ENCODE measurements at places on chromosomes 7 and 10. TPM values are rescaled to one million over a fixed set of nuclear protein-coding genes. Genes with fewer than 3 reads are reported as not detected.

Gene PLCE1
- 0.55 TPM for total RNA-seq

DNA sequence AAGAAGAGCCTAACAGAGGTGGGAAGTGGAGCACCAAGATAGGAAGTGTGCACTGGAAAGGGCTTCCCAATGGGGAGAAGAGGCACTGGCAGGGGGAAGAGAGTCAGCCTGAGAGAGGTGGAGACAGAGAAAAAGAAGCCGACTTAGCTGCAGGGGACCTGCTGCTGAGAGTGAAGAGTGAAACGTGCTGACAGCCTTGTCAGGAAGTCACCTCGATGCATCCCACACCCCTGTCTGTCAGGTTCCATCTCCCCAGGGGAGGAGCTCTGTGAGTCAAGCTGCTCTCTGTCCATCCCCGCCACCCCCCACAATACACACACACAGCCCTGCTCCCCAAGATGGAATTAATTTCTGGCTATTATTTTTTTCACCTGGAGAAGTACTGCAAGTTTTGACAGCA, 14.0 kb downstream of the KAZALD1 start:
- DNase-seq = no peak

- no peak for DNase-seq
Measured at GRCh38 chr7:27186668-27187474, 1.8 kb upstream of the HOXA11 start.

Gene PPP1R3C
- total RNA-seq = 1.8 TPM

Gene MYOZ1
- total RNA-seq = 0.55 TPM

- DNase-seq = no peak
Measured at GRCh38 chr10:118362103-118362502, 20.0 kb upstream of the FAM204A start.

- no peak for DNase-seq
Measured at GRCh38 chr10:117189557-117189956, 7.7 kb upstream of the KCNK18 start.

DNA sequence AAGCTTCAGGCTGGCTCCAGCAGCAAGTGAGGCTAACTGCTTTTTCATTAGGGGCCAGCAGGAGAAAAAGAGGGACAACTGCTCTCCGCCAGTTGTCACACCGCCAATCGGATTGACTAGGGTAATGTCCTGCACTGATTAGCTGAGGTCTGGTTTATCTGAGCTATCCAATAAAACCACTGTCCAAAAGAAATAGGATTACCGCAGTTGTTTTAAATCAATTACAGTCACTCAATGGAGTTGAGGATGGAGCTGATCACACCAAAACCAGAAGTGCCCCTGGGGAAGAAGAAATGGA, 351.4 kb upstream of the NPVF start:
- DNase-seq = no peak

GRCh38 chr7:132650498-132650897, 74.2 kb upstream of the PLXNA4 start:
- DNase-seq = peak; percentile 53

GRCh38 chr7:122983261-122983660, 12.2 kb downstream of the TAS2R16 start:
- DNase-seq = no peak

GRCh38 chr7:132791036-132791435, 214.8 kb upstream of the PLXNA4 start:
- no peak for DNase-seq

Gene KIF11
- total RNA-seq = 5.7 TPM

Gene ADCYAP1R1
- total RNA-seq = not detected

Gene GBX1
- total RNA-seq = not detected

GRCh38 chr7:107077699-107078516, 33.4 kb downstream of the PRKAR2B start:
- no peak for DNase-seq

Gene HOXA11
- 17.3 TPM for total RNA-seq

Gene UNCX
- 0.55 TPM for total RNA-seq
